ENCODE measurements at places on chromosomes 12 and 14.

- DNase-seq: no peak
Measured at GRCh38 chr12:27246141-27246540, 2.1 kb downstream of the STK38L start.

DNA sequence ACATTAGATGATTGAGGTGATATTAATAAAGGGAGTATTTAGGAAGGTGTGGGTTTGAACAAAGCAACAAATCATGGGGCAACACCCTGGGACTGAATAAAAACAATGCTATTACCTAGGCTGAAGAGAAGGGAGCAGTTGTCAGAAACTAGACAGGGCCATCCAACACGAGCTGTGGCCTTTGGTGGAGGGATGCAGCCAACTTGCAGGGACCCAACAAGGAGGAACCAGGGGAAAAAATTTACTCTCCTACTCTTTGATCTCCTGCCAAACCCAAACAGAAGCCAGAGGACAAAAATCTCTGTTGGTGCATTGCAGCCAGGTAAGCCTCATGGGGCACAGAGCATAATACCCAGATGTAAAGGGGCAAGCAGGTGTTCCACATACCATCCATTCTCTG lies 12.0 kb downstream of the SLC39A2 start:
- DNase-seq: no peak

DNA sequence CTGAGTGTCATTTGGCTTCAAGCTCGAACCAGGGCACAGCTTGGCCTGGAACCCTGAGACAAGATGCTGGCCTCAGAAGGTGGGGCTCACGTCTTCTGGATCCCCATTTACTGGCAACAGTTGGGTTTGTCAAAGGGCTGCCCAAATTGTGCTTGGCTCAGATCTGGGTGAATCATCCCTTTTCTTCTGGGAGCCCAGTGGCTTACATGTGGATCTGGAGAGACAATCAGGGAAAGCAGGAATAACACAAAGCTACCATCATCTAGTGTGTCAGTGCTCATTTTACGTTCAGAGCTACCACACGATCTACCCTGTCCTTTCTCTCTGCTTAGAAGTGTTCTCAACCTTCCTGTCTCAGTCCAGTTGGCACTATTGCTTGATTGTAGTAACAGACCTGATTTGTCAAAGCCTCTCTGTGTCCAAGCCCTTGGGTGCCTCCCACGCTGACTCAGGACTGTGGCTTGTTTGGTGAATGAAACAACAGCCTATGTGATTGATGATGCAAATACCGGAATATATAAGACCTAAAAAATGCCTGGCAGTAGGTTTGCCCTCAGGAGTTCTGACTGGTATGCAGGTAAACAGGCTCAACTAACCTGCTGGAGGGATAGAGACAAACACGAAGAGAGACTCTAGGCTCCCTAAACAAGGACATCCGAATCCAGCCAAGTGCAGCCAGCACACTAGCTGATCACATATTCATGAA lies 974.3 kb downstream of the VRK1 start:
- DNase-seq: peak; percentile 8

GRCh38 chr12:92337128-92337527 lies 191.5 kb upstream of the BTG1 start:
- no peak for DNase-seq

GRCh38 chr14:95198320-95198719 lies 41.0 kb upstream of the DICER1 start:
- no peak for DNase-seq

DNA sequence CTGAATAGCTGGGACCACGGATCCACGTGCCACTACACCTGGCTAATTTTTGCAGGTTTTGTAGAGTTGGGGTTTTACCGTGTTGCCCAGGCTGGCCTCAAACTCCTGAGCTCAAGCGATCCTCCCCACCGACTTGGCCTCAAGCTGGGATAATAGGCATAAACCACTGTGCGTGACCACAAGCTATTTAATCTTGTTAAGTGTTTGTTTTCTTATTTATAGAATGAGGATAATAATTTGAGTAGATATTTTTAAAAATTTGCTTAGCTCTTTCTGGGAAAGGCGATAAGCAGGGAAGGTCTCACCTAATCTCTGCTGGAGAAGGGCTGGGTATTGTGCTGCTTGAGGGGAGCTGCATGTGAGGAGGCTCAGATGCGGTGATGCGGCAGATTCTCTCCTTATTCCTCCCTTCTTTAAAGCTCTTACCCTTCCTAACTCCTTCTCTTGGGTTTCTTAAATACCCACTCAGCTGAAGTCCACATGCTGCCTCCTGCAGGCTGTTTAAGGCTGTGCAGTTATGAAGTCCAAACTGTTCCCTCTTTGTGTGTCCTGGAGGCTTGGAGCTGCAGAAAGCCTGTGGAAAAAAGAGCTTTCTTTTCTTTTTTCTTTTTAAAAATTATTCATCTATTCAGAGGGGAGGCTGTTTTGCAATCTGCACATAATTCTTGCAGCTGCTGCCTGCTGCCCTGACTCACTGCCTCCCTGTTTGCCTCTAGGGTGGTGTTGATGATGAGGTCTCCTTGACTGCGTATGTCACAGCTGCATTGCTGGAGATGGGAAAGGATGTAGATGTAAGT lies 37.9 kb downstream of the A2ML1 start:
- peak; percentile 30 for DNase-seq

GRCh38 chr12:66514581-66514980 lies 164.3 kb downstream of the GRIP1 start:
- DNase-seq: peak; percentile 83

GRCh38 chr12:52901715-52902541 lies 2.9 kb downstream of the KRT8 start:
- DNase-seq: no peak

DNA sequence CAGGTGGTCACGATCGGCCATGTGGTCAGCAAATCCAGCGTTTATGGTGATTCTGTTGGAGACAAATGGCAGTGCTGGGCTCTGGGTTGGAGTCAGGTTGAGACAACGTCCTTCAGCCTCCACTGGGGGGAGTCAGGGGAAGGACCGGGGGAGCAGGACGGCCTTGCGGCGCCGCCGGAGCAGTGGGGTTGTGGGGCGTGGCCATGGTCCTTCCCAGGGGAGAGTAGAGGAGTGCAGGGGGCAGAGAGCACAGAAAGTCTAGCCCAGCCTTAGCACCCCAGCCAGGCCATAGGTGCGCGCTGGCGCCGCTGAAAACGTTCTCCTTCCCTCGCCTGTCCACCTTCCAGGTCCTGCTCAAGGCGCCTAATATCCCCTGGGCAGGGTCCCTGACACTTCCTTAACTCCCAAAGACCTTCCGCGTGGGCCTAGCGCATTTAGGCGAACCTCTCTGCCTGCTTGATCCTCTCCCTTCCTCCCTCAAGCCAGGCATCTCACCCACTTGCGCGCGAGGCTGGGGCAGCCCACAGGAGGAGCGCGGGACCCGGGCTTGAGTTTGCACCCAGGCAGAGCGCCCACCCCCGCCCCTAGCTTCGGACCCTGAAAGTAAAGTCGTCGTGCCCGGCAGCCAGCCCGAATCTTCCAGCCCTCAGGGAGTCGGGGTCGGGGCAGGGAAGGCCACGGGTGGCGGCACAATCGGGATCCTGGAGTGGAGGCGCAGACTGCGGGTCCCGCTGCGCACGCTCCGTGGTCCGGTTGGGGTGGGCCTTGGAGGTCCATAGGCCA lies 3.1 kb upstream of the KIF26A start:
- no peak for DNase-seq

GRCh38 chr12:99039367-99040120 lies 394.5 kb downstream of the APAF1 start:
- DNase-seq: no peak

DNA sequence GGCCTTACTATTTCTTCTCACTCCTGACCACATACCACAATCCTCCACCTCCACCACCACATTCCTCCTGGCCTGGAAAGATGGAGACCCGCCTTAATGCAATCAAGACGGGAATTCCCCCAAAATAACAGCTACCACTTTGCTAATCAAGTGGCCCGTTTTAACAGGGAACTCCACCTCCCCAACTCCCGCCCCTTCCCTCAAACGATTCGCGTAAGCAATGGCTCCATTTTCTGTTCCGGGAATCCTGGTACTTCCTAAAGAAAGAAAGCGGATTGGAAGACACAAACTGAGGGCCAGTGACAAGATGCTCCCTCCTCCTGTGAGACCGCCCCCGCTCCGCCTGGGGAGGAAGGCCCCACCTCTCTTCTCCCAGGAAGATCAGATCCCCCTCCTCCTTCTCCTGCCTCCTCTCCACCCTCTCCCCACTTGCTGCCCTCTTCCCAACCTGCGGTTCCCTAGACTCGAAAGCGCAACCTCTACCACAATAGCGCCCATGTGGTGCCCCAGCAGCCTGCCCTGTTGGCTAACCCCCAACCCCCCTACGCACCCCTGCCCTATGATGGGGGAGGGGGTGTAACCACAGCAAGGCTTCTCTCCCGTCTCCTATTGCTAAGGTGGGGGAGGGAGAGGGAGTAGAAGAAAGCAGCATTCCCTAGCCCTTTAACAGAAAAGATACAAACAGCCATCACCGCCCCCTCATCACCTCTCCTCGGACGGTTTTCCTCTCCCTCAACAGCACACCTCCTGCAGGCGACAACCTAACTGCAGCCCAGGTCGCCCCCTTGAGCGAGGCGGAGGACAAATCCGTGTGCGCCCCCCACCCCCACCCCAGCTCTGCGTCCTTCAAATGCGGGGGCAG lies 777 bp downstream of the ARF3 start:
- peak; percentile 96 for DNase-seq

DNA sequence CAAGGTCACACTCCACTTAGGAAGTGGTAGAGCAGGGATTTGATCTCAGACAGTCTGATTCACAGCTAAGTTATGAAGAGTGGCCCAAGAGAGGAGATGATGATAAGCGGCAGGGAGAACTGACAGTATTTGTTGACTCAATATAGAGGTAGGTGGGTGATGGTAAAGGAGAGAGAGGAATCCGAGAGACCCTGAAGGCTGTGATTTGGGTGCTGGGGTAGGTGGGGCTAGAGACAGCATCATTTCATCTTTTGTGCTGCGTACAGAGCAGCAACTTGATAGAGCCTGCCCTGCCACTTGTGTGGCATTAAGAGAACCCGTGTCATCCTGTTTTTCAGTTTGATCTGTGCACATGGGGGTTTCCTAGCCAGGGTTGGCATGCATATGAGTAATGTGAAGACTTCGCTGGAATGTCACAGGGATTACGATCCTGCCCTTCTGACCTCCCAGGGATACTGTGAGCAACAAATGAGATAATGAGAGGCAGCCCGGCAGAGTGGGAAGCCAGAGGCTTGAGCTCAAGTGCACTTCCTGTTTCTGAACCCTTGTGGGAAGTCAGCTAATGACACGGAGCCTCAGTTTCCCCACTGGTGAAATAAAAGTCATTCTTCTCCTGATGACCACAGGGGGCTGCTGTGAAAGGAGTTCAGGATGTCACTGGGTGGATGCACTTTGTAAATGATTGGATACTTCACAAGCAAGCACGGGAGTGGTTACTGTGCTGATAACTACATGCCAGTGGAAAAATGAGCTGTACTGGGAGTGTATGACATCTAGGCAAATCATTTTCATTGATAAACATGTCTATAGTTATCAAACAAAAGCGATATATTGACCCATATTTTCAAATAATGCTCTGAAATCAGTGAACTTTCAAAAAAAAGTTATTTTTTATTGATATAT lies 59.5 kb upstream of the IGF1 start:
- peak; percentile 96 for DNase-seq

GRCh38 chr14:51963286-51963685 lies 26.1 kb upstream of the RTRAF start:
- peak; percentile 23 for DNase-seq

- no peak for DNase-seq
Measured at GRCh38 chr14:68337279-68337678, 455.6 kb downstream of the ZFP36L1 start.

DNA sequence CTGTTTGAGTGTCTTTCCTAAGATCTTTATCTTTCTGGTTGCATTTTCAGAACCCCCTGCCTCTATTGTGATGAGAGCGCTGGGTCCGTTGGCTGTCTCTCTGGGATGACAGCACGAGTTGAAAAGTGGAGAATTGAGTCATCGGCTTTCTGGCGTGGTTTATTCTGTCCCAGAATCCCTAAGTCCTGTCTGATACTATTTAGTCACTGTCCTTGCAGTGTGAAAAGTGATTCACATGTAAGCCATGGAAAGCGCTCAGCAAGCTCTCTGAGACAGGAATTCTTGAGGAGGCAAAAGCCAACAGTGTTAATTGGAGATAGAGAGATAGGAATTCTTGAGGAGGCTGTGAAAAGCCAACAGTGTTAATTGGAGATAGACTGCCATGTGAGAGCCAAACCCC lies 121.7 kb downstream of the CHST11 start:
- DNase-seq: peak; percentile 96

GRCh38 chr12:132404951-132405741 lies 75.8 kb upstream of the GALNT9 start:
- no peak for DNase-seq

DNA sequence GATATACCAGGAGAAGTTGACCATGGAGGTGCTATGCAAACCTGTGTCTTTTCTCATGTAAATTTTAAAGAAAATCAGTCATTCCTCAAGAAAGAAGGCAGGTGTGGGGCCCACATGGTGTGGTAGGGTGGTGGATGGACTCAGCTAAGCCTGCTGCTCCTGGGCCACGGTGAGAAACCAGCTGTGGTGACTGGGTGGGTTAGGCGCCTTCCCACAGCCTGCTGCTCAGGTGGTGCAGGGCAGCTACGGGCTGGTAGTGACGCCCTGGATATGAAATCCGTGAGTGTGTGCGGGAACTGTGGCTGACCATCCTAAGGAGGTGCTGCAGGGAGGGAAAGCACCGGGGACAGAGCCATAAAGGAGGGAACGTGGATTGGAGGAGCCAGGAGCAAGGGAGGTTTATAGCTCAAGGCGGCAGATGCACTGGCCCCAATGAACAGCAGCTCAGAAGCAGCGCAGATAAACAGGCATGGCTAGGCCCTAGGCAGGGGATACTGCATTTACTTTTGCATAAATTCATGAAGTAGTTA lies 408.8 kb downstream of the FUT8 start:
- DNase-seq: no peak

DNA sequence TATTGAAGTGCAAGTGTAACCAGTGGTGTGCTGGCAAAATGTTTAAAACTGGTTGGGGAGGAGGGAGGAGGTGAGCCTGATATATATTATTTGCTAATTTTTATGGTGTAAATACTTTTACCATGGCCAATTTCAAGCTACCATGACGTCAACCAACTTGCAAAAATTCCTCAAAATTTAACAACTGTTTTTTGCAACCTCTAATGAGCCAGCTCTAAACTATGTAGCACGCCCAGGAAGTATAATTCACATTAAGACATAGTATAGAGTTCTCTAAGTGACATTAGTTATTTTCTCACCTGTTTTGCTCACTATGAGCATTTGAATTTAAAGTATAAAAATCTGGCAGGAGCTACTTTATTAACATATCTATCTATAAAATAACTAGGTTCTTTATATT lies 41.4 kb downstream of the ATL1 start:
- DNase-seq: peak; percentile 11

- DNase-seq: no peak
Measured at GRCh38 chr12:116759783-116760621, 21.9 kb downstream of the RNFT2 start.

GRCh38 chr14:101504096-101504948 lies 57.0 kb upstream of the DIO3 start:
- DNase-seq: no peak
